ENCODE measurements at places on chromosomes 7 and 10.

DNA sequence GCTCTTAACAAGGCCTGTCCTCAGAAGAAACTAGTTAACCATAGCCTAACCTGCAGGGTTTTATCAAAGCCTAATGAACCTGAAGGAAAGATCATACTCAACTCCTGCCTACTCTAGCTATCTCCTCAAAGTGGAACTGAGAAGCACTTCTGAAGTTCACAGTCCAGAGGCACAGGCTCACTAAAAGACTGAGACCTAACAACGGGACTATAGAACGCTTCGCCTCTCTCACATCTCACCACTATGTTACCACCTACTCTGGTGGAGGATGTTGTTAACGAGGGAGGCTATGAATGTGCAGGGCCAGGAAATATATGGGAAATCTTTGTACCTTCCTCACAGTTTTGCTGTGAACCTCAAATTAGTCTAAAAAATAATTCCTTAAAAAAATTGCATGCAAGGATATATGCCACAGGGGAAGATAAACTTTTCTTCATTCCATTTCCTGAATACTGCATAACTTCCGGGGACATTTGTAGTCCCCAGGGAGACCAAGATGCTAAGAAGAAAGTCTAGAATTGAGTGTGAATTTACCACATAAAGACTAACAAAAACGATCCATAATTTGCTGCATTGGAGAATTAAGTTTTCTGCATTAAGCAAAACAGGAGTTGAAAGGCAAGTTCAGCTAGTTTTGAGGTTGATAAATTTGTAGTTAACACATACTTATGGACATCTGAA lies 21.6 kb downstream of the LIPJ start:
- no peak for DNase-seq

DNA sequence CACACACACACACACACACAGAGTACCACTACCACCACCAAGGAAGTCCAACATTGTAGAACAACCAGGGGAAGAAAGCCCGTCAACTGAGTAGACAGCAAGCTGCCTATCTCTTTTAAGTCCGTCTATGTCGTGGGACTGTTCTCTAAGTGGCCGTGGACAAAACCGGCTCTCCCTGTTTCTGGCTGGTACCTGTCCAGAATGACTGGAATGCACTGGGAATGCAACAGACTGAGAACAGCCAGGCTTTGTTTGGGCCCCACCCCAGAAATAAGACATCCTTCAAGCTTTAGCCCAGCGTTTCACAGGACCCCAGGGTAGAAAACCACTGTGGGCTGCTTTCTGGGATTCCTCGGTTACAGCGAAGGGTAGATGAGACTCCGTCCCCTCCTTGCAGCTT lies 203.6 kb downstream of the TCERG1L start:
- DNase-seq, result no peak

GRCh38 chr7:31893365-31893764 lies 176.8 kb downstream of the PDE1C start:
- no peak for DNase-seq

GRCh38 chr7:18046601-18047000 lies 19.0 kb upstream of the PRPS1L1 start:
- no peak for DNase-seq

- DNase-seq, result no peak
Observed at GRCh38 chr7:4195660-4196059, 486.4 kb upstream of the FOXK1 start.
